ENCODE measurements at places on chromosomes 5 and 9.

- DNase-seq: peak; percentile 79
These were observed 54.4 kb downstream of the CCDC192 start for GRCh38 chr5:127757576-127757975.

GRCh38 chr5:138596105-138596881 lies 21.1 kb upstream of the HSPA9 start:
- no peak for DNase-seq

DNA sequence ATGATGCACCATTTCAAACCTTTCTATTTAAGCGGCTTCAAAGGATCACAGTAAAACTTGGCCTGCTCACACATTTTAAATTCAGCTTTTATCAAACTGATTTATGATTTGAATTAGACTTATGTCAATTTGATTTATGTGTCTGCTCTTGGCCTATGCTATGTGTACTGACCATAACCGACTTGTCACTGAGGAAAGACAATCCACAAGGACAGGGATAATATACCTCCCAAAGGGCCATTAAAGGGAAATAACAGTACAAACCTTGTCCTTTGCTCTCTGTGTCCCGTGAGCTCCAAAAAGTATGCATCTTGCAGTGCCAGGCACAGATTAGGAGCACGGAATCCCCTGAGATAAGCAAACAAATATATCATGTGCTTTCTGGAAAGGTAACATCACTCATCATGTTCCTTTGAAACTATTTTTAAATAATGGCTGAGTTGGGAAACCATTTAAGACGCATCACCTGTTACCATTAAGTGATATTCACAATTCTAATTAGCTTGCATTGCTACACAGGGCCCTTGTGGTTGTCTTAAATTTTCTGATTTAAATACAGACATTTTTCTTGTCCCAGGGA lies 31.9 kb upstream of the FTMT start:
- DNase-seq: no peak

- DNase-seq: no peak
These were observed 39.8 kb downstream of the F2RL2 start for GRCh38 chr5:76583163-76584047.

DNA sequence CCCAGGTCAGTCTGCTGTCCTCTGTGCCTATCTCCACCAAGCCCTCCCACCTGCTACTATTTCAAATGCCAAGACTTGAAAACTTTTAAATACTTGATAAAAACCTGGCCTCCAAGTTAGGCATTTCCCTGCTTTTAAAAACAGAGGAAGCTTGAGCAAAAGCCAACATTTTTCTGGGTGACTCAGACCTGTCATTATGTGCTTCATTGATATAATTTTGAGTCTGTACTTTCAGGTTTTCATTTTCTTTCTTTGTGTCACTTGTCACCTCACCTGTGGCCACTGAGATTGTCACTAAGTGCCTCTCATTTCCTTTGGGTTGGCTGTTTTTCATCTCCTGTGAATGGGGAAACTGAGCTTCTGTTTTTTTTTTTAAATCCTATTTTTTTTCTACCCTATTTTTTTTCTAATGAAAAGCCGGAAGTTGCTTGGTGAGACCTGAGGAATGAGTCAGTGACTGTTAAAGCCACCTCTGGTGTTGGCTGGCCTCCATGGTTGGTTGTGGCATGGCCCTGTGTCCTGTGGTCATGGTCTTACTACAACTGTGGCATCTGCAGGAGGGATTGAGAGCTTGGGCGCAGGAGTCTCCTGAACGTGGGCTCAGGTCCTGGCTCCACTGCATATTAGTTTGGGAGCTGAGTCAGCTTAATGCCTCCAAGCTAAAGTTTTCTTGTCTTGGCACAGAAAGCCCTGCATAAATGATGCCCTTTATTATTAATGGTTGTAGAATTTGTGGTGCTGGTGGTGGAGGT lies 56.7 kb downstream of the ARHGAP26 start:
- no peak for DNase-seq

DNA sequence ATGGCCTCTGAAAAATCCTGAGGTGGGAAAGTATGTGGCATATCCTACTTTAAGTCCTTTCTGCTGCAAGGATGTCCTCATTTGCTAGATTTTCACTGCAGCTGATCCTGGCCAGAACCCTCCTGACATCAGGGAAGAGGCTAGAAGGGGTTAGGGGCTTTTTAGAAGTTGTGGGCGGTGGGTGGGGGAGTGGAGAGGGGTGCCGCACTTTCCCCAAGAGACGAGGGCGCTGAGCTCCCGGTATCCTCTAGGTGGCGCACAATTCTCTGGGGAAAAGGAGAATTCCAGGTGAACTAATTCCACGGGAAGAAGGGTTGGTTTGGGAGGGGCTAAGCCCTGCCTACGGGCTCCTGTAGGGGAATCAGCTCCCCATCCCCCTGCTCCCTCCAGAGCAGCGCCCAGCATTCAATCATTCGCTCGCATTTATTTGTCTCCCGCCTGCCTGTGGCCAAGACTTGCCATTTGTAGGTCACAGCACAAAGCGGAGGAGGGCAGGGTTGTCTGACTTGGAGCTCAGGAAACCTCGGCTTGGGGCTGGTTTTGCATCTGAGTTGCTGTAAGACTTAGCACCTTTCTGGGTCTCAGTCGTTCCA lies 42.9 kb upstream of the HAND1 start:
- no peak for DNase-seq

DNA sequence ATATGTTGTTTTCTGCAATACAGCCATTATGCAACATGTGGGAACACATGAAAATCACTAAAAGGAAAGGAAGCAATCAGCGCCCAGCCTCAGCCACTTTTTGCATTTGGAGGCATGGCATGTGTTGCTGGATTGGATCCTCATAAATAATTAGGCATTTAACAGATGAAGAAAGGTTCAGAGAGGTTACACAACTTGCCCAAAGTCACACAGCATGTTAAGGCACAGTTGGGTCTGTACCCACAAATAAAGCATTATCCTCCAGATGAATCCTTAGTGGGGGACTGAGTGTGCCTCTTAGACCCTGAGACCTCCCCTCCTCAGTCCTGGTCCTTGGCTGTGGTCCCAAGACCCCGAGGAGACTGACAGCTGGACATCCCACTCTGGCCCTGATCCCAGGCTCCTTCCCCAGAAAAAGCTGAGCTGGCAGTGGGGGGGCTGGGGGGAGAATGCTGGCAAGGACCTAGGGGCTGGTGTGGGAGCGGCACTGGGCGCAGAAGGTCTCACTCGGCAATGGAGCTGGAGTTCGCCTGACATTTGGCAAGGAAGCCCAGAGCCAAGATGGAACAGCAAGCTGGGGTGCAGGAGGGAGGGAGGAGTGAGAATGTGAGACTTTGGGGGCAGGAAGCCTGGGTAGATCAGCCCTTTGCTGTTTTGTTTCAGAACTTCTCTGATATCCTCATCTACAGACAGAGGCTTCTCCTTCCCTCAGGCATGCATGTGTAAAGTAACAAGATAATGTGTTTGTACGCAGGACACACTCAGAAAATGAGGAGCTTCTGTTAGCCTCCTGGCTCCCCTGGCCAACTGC lies 6.9 kb upstream of the AKNA start:
- no peak for DNase-seq

GRCh38 chr5:31470608-31471007 lies 61.3 kb downstream of the DROSHA start:
- DNase-seq: no peak

GRCh38 chr9:89969156-89969675 lies 364.4 kb downstream of the GADD45G start:
- no peak for DNase-seq

GRCh38 chr9:94911986-94912635 lies 185.6 kb downstream of the AOPEP start:
- DNase-seq: no peak

GRCh38 chr5:151825445-151825844 lies 53.7 kb downstream of the G3BP1 start:
- DNase-seq: peak; percentile 83

DNA sequence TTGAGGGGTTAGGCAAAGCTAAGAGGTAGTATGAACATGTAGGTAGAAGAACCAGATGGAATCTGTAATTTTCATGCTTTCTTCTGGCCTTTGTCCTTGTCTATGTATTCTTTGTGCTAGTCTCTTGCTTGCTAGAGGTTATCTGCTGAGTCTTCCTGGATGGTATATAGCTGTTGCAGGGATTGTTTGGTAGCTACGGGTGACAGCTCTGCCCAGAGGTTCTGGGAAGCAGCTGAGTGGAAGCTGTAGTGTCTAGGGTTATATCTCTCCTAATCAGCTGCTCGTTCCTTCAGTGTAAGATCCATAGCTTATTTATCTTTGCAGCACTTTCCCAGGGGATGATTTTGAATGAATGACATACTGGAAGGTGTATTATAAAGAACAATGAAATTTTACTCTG lies 100.3 kb downstream of the ATG10 start:
- no peak for DNase-seq

GRCh38 chr5:16992006-16992405 lies 55.9 kb upstream of the MYO10 start:
- DNase-seq: no peak

All from pons (tissue), 1 donor.